ENCODE measurements at places on chromosomes 2 and 18.

GRCh38 chr2:829047-829446 is 121.6 kb upstream of the SNTG2 start:
- no peak for DNase-seq

DNA sequence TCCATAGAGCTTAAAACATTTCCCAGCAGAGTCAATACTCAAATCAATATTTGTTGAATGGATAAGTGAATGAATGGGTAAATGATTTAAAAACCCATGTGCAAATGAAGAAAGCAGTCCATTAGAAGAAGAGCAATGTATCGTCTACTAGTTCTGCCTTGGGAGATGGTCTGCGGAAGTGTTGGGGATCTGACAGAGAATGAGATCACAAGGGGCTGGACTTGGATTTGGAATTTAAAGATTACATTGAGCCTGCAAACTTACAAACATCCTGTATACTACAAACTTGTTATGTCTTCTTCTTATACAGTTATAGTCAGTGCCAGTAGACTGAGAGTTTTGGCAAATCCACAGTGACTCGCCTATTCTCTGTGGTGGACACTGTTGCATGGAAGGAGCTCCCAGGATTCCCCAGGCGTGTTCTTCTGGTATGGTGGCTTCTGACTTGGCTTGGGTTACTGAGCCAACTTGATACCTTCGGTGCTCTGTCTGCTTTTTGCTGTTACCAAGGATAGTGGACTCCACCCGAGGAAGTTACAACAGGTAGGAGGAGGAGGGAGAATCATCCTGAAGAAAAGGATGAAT is 163.3 kb upstream of the SERPINE2 start:
- DNase-seq: no peak

GRCh38 chr2:122535960-122536505 is 780.6 kb downstream of the TSN start:
- DNase-seq: no peak

- no peak for DNase-seq
Observed at GRCh38 chr18:40531051-40531450, 1424.0 kb upstream of the PIK3C3 start.

DNA sequence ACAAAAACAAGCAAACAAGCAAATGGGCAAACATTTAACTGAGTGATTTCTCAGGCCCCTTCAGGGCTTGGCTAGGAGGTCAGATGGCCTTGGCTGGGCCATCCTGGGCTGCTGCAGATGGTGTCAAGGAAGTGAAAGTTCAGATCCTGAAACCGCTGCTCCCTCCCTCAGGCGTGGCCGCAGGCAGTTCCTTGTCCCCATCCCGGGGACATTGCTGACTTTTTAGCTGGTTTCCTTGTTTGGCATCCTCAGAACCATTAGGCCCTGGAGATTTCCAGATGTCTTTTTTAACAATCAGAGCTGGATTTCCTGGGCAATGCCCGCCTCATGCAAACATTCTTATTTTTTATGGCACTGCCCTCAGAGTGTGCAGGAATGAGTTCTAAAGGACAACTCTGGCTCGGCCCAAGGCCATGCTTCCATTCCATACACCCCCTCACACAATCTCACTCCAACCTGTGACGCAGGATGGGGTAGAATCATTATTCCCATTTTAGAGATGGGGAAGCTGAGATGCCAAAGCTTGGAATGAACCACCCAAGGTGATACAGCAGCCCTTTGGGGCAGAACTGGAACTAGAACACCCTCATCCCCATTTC is 86.1 kb upstream of the ZCCHC2 start:
- no peak for DNase-seq

DNA sequence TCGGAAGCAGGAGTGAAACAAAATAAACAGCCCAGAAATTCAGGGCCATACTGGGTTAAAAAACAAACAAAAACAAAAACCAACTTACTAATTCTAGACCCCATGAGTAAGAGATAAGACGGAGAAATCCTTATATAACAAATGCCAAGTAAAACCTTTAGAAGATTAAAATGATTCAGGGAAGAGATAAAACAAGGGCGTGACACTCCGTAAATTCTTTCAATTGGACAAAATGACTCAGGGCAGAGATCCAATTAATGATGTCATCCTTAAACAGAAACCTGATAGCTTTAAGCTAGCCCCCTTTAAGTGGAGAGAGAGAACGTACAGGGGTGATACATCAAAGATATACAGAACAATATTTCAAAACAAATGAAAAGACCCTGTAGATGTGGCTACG is 317.4 kb downstream of the NBAS start:
- no peak for DNase-seq

DNA sequence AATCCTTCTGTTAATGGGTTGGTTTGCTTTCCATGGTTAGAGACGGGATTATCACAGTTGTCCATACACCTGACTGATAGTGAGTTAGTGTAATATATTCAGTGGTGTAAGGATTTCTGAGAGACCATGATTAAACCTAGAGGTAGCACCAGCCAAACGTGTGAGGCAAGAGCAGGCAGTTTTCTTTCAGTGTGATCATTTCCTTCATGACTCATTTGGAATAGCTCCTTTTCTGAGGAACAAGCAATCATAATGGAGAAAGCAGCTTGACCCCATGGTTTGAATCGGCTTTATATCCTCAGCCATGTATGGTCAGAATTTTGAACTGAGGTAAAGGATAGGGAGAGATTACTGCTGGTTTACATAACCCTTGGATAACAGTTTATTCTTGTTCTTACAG is 2.9 kb downstream of the MXD1 start:
- DNase-seq: no peak

DNA sequence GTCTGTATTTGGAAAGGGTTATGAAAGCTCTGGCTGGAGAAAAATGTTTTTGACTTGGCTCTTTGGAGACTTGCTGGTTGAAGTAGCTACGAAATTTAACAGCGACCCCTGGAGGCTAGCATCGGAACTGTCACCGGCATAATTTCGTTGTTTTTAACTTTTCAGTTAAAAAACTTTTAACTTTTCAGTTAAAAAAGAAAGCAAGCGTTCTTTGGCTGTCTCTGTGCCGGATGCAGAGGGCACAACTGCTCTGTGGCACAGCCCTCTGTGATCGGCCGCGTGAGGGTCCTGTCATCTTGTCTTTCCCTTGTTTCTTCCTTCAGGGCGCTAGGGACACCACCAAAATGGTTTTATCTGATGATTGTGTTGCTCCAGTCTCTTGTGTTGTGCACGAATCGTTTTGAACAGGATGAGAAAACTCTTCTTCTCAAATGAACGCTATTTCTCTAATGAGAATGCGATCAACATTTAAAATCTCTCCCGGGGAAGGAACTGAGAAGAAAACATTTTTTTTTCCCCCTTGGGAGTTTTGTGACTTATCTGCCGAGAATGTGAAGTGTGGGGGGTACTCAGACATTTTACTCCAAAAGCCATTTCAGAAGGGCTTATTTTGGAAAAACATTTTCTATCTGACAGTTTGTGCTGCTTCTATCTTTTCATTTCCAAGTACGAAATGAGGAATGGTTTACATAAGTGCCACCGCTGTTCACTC is 57.1 kb downstream of the ADCYAP1 start:
- peak; percentile 34 for DNase-seq

- DNase-seq: peak; percentile 50
Observed at GRCh38 chr2:170815746-170816503, 762 bp upstream of the GAD1 start.

- no peak for DNase-seq
Observed at GRCh38 chr2:120456867-120457266, 110.9 kb downstream of the INHBB start.

- DNase-seq: no peak
Observed at GRCh38 chr18:5909125-5909524, 13.8 kb upstream of the TMEM200C start.

GRCh38 chr2:7977981-7978380 is 703.9 kb upstream of the ID2 start:
- no peak for DNase-seq

- no peak for DNase-seq
Observed at GRCh38 chr2:26349690-26350089, 3.1 kb upstream of the ADGRF3 start.

GRCh38 chr18:25726298-25726697 is 364.1 kb downstream of the SS18 start:
- DNase-seq: no peak

GRCh38 chr2:26778507-26778906 is 7.3 kb upstream of the CENPA start:
- DNase-seq: no peak

DNA sequence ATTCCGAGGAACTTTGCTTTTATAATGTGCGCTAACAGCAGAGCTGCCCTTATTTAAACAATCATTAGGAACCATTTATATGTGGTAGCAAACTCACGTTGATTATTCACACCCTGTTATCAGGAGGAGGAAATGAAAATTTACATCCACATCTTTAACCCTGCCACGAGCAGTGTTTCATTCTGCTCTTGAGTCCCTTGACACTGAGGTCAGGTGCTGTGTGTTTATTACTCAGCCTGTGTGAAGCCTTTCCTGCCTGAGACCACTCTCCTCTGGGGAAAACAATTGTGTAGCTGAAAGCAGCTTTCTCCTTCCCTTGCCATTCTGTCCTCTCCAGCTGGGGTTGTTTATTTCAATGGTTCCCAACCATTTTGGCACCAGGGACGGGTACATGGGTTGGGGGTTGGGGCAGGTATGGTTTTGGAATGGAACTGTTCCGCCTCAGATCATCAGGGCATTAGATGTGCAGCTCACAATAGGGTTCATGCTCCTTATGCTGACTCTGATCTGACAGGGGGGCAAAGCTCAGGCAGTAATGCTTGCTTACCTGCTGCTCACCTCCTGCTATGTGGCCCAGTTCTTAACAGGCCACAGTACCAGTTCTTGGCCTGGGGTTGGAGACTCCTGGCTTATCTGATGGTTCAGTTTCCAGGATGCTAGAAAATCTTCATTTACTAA is 651.1 kb downstream of the TDRD15 start:
- DNase-seq: no peak

DNA sequence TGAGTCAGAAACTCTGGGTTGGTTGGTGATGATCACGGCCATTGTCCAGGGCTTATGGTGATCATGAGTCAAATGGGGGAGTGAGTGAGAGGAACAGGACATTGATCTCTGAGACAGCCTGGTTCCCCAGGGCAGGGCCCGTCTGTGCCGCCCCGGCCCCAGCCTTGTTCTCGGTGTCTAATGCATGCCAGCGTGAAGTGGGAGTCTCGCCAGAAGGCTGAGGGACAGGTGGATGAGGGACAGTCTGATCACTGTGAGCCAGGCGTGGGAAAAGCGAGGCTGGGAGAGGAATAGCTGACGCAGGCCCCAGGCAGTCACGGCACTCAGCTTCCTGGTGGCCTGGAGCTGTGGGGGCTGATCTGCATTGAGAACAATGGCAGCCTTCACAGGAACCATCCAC is 208.3 kb upstream of the HDAC4 start:
- DNase-seq: no peak

GRCh38 chr2:10793816-10794215 is 18.8 kb downstream of the PDIA6 start:
- no peak for DNase-seq

- no peak for DNase-seq
Observed at GRCh38 chr2:62934517-62934916, 116.1 kb upstream of the OTX1 start.

DNA sequence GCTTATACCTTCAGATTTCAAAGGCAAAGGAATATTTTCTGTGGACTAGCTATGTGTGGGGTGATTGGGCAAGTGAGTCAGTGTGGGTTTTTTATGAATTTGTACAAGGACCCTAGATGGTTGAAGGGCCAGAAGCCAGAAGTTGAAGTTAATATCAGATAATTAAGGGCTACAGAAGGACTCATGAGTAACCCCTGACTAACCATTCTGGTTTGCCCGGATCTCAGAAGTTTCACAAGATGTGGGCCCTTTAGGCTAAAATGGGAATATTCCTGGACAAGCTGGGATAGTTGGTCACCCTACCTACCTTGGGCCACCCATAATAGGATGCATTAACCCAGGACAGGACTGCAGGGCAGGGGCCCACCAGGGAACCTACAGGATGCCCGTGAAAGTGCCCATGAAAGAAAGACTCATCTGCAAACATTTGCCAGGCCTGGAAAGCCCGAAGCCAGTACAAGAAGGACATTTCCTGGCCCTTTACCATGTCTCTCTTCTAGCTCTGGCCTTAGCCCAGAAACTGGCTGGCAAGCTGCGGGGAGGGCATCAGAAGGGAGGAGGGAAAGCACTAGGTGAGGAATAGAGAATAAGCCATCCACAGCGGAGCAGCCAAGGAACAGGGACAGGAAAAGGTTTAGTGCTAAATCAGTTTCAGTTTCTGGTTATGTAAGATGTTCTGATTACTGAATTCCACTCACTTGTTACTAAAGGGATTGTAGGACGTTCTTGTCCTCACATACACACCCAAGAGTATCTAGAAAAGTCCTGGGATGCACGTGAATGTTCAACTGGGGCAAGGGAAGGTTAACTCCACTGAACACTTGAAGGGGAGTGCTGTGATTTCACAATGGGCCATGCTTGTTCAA is 33.6 kb downstream of the GCG start:
- DNase-seq: no peak

DNA sequence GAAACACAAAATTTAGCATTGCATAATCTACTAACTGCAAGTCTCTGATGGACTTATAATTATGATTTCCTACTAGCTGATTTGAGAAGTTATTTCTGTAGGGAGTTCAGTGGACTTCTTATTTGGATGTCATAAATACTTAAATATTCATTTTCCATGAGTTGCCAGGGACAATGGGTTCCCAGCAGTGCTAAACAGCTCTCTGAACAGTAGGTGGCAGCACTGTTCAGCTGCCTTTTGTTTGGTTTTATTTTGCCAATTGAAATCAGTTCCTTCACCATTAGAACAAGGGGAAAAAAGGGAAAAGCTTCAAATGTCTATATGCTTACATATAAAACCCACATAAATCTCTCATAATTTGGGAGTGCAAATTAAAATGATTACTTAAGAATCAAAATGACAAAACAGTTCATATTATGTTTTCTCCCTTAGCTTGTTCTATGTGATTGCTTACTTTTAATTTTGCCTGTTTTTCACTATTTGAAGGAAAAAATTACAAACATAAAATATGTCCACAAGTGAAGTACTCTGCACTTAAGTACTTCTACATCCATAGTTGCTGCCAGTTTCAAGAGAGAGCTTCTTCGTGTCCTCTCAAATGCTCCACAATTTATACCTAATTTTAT is 898.9 kb downstream of the CPS1 start:
- DNase-seq: peak; percentile 55

- no peak for DNase-seq
Observed at GRCh38 chr2:156852681-156853080, 404.8 kb upstream of the GALNT5 start.

Data from OCI-LY7 (cell line).